ENCODE measurements at places on chromosomes 3 and 15. TPM values are rescaled to one million over a fixed set of nuclear protein-coding genes. Genes with fewer than 3 reads are reported as not detected.

Gene SRGAP3
- total RNA-seq = 5.3 TPM

- DNase-seq = no peak
Measured at GRCh38 chr3:5238545-5238944, 51.0 kb downstream of the EDEM1 start.

GRCh38 chr3:139319428-139320402 lies 24.1 kb upstream of the MRPS22 start:
- DNase-seq = no peak

- DNase-seq = no peak
Measured at GRCh38 chr3:184645336-184645735, 66.5 kb downstream of the MAGEF1 start.

Gene CNTN3
- 3.1 TPM for total RNA-seq

- no peak for DNase-seq
Measured at GRCh38 chr15:100833417-100834389, 45.9 kb upstream of the ALDH1A3 start.

DNA sequence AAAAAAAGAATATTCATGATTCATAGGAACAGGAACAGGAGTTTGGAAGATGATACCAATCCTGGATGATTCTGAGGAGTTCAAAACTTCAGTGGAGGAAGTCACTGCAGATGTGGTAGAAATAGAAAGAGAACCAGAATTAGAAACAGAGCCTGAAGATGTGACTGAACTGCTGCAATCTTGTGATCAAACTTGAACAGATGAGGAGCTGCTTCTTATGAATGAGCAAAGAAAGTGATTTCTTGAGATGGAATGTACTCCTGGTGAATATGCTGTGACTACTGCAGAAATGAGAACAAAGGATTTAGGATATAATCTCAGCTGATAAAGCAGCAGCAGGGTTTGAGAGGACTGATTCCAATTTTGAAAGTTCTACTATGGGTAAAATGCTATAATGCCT lies 72.7 kb downstream of the GSK3B start:
- DNase-seq = no peak

Gene ITIH1
- total RNA-seq = not detected

DNA sequence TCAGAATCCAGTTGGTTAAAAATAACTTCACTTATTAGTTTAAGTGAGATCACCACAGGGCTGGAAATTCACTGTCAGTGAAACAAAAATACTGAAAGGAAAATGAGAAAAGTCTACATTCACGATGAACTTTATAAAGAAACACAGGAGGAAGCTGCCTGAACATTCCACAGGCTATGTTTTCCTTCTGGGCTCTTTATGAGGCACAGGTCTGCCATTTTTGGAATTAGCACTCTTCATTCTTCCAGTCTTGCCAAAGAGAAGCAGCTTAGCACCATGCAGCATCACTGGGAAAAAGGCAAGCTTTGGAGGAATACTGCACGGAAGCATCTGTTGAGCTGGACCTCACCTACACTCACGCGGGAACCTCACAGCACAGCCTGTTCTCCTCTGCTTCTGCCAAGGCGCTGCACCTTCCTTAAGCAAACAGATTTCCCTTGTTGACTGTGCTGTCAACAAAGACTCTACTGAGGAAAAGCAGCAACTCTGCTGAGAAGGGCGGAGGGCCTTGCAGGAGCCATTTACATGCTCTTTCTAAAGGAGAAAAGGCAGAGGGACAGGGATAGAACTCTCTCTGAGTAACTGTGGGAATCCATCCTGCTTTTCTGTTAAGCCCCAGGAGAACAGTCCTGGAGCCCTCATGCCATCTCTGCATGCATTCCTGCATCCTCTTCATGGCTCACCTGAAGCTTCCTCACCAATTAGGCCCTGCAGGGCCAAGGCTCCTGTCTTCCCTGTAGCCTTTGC lies 15.7 kb downstream of the SUSD5 start:
- no peak for DNase-seq

DNA sequence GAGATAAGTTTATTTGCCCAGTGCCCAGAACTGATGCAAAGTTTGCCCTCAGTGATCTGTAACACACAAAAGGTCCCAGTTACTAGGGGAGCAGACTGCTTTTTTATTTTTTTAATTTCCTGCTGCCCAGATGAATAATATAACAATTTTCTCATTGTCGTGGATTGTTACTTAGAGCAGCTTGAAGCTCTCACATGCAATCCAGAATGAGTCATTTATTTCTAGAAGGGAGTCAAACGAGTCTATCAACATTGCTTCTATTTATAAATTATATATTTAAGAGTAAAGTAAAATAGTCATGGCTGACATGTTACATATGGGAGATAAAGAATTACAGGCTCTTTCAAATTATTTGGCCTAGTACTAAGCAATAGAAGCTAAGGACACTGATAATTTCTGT lies 41.3 kb downstream of the MEIS2 start:
- no peak for DNase-seq

Gene ACKR2
- 6.2 TPM for total RNA-seq

- no peak for DNase-seq
Measured at GRCh38 chr3:107619549-107619948, 96.8 kb downstream of the BBX start.

DNA sequence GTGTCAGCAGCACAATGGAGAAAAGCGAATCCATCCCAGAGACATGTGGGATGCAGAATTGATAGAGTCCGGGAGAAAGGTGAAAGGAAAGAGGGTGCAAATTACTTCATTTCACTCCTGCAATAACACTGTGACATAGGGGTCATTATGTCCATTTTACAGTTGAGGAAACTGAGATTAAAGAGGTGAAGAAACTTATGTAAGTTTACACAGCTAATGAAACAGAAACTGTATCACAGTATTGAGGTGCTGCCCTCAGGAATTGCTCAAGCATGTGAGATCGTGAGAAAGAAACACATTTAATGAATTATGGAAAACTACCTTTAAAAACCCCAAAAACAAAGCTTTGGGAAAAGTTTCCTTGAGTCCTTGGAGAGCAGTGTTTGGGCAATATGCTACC lies 103.6 kb upstream of the PFN2 start:
- no peak for DNase-seq

DNA sequence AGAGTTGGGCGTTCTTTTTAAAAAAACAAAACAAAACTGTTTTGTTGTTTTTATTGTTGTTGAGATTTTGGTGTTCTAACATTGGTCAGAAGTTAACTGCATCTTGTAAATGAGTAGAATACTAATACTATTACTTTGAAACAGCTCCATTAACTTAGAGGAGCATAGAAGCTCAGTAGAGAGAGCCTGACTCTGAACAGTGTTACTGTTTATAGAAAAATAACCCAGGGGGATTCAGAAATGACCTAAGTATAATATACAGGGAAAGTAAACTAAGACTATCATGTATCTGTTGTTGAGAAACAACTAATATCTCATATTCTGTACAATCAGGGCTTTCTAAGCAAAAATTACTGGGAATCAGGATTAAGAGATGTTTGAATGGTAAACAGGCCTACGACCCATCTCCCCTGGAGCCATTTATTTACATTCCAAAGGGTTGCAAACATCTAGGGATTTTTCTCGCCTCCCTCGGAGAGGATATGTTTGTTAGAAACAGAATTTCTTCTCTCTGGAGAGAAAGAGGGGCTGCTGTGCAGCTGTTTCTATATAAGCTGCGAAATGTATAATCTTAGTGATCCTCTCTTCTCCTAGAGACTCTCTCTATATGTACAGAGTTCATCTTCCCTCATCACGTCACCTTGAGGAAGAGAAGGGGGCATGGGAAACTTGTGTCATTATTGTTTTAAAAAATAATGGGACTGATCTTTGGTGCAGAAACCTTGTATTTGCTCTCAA lies 827.5 kb upstream of the DPPA4 start:
- no peak for DNase-seq

DNA sequence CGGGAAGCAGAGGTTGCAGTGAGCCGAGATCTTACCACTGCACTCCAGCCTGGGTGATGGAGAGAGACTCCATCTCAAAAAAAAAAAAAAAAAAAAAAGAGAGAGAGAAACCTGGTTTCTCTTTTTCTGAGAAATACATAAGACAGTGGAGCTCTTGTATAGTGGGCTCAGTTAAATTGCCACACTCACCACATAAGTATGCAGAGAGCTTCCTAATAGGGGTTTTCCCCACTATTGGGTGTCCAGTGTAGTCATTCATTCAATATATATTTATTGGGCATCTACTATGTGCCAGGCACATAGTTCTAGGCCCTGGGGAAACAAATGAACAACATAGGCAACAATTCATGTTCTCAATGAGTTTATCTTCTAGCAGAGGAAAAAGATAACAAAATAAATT lies 48.9 kb upstream of the FMN1 start:
- no peak for DNase-seq

DNA sequence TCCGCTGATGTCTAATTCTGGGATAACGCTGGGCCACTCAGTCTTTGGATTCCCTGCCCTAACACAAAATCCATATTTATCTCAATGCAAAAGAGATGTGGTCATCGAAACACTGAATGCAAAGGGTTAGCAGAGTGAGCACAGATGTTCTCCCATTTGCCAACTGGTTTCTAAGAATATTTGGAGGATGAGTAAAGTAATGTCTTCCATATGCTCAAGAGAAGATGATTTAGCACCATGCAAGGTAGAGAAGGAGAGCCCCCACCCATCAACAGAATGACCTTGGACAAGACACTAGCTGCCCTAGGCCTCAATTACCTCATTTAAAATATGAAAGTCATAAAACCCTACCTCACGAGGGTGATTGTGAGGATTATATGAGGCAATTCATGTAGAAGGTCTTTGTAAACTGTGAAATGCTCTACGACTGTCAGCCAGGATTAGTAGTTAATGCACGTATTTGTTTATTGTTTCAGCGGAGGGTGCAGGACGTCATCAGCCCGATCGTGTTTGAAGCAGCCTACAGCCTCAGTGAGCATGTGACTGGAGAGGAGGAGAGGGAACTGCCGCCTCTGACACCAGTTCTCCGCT lies 232.9 kb upstream of the CTDSPL start:
- no peak for DNase-seq
